Aorta (tissue), 5 donors: ENCODE measurements at places on chromosomes 4 and X. TPM values are rescaled to one million over a fixed set of nuclear protein-coding genes. Genes with fewer than 3 reads are reported as not detected.

PFKFB1 gene
- not detected for polyA plus RNA-seq

DAPP1 gene
- 0.28 TPM for polyA plus RNA-seq

HPGD gene
- 1.6 TPM for polyA plus RNA-seq

DNA sequence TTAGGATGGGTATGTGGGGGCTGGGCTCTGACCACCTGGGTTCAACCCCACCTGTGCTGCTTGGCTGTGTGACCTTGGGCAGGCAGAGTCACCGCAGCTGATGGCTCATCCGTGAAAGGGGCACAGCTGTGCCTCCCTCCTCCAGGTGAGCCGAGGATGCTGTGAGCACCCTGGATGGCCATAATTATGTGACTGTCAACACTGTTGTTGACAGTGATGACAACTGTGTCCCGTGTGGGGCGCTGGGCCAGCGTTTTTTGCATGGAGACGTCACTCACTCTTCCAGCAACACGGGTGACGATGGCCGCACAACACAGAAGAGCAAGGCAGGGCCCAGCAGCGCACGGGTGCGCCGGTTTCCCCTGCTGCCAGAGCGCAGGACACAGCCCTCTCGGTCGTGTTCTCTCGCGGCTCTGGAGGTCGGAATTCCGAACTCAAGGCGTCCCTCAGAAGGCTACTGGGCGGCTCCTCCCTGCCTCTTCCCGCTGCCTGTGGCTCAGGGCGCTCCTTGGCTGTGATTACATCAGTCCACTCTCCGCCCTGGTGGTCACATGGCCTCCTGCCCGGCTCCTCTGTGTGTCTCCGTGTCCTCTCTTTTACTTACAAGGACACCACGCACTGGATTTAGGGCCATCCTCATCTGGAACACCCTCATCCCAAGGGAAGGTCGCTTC, 1.3 kb downstream of the SH3TC1 start:
- no peaks in the 10 kb centered on the region for H3K27me3 ChIP-seq
- H3K4me1 ChIP-seq = no peaks in the 10 kb centered on the region
- DNase-seq = peak; percentile 77
- no peak overlapping the region for H3K27ac ChIP-seq

DNA sequence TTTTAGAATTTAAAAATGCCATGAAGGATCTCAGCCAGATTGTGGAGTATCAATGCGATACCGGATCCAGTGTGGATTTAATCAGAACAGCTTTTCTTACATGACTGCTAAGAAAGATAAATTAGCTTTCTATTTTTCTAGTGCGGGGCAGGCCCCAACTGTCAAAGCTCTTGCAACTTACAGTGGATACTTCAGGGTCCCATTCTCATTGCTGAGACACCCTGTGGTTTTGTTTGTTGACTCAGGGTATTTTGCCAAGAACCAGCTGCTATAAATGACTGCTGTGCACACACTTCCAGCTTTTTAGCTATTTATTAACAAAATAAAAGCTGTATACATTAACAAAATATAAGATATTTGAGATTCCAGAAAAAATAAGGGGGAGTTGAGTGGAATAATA, 166.4 kb downstream of the DCLK2 start:
- H3K4me1 ChIP-seq = no peaks in the 10 kb centered on the region
- H3K27me3 ChIP-seq = no peaks in the 10 kb centered on the region
- H3K36me3 ChIP-seq = no peaks in the 10 kb centered on the region
- DNase-seq = no peak
- H3K27ac ChIP-seq = no peak overlapping the region

DNA sequence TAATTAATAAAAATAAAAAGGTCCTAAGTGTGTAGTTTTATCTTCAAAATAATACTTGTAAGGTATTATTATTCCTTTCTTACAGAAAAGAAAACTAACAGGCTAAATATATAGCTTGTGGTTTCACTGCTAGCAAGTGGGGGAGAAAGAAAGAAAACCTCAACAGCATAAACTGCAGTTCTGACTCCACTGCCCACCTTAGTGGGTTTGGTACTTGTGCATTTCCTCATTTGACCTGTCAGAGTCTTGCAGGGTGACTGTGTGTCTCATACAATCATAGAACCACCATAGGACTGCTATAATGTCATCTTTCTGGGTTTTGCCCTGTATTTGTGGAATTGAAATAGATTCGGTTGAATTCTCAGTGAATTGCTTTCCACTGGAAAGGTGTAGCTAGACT, 94.7 kb upstream of the PUDP start:
- no peaks in the 10 kb centered on the region for H3K4me1 ChIP-seq
- DNase-seq = no peak
- H3K27me3 ChIP-seq = no peaks in the 10 kb centered on the region
- H3K36me3 ChIP-seq = no peaks in the 10 kb centered on the region
- H3K27ac ChIP-seq = no peak overlapping the region
- no peak overlapping the region for H3K4me3 ChIP-seq

- H3K36me3 ChIP-seq = no peaks in the 10 kb centered on the region
- no peak overlapping the region for H3K27ac ChIP-seq
- H3K4me1 ChIP-seq = no peaks in the 10 kb centered on the region
- peak; percentile 40 for DNase-seq
- H3K27me3 ChIP-seq = no peaks in the 10 kb centered on the region
Observed at GRCh38 chrX:76453737-76454406, 26.4 kb downstream of the MAGEE1 start.

GRCh38 chrX:110316351-110317060, 1.4 kb downstream of the AMMECR1 start:
- no peak overlapping the region for H3K27ac ChIP-seq
- no peak for DNase-seq
